Femur (tissue), 1 donor: ENCODE measurements at places on chromosomes 7 and 10.

- DNase-seq: no peak
These were observed 1285.2 kb downstream of the GATA3 start for GRCh38 chr10:9339716-9340115.

- no peak for DNase-seq
These were observed 4.8 kb upstream of the TAF3 start for GRCh38 chr10:7813481-7813880.

DNA sequence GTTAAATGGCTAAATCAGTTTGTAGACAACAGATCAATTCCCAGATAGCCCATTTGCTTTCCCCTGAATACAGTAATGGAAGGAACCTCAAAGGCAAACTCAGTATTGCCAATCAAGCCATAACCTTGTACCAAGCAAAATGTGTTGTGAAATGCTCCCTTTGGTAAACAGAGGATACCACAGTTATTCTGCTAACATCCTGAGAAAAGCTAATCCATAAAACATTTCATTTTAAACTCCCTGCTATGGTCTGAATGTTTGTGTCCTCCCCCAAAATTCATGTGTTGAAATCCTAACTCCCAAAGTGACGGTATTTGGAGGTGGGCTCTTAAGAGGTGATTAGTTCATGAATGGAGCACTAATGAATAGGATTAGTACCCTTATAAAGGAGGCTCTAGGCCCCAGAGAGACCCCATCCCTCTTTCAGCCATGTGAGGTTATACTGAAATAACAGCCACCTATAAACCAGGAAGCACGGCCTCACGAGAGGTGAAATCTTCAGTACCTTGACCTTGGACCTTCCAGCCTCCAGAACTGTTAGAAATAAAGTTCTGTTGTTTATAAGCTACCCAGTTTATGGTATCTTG lies 89.3 kb upstream of the RNF148 start:
- DNase-seq: no peak

GRCh38 chr10:107451047-107451446 lies 286.5 kb upstream of the SORCS1 start:
- DNase-seq: no peak

GRCh38 chr7:117041007-117041406 lies 87.7 kb downstream of the ST7 start:
- DNase-seq: no peak

- no peak for DNase-seq
These were observed 180.0 kb upstream of the AHR start for GRCh38 chr7:17118412-17118811.
